ENCODE measurements at places on chromosomes 16 and 17.

DNA sequence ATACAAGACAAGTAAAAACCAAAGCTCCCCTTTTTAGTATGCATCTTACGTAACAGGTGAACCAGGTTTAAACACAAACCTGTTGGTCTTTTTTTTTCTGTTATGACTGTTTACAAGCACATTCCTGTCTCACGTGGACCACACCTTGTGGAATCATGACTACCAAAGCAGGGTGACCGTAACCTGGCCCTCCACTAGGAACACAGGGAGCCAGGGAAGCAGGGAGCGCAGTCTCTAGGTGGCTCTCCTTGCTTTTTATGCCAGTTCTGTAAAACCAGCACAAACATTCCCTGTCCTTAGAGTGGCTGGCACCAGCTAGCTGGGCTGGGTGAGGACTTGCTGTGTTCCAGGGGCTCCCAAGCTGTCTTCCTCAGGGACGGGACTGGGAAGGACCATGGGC lies 44.1 kb downstream of the DDX19A start:
- no peak for DNase-seq

DNA sequence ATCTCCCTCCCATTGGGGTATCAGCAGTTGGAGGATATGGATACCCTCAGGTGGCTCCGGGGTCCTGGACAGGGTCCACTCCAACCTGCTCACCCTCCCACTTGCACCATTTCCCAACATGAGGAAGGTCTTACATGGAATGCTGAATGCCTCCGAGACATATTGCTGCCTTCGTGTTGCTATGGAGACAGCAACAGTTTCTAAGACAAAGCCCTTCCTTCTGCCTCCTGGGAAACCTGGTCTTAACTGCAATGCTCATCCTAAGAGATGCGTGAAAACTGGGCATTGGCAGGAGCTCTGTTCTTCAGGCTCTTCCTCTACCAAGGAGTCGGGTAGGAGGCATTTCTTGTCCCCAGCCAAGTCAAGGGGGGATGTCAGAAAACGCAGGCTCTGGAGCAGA lies 45.2 kb downstream of the ST3GAL2 start:
- DNase-seq, result no peak

DNA sequence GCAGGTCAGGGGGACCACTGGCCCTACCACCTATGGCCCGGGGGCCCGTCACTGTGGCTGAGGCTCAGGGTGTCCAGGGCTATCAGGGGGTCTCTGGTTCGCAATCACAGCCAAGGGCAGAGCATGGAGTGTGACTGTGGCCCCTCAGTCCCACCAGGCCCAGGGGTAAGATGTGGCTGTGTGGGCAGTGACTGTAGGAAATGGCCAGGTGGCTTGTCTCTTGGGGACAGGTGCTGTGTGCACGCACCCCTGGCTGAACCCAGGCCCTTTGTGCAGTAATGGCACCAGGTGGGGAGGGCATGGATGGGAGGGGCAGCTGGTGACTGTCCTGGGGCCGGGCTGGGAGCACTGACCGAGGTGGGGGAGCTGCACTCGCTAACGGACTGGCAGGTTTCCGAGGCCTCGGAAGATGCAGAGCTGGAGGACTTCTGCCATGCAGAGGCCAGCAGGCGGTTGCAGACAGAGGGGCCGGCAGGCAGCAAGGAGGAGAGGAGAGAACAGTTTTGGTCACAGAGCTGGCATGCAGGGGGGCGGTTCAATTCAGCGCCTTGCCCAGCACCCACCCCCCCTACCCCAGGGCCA lies 18.8 kb downstream of the IL34 start:
- DNase-seq, result no peak

DNA sequence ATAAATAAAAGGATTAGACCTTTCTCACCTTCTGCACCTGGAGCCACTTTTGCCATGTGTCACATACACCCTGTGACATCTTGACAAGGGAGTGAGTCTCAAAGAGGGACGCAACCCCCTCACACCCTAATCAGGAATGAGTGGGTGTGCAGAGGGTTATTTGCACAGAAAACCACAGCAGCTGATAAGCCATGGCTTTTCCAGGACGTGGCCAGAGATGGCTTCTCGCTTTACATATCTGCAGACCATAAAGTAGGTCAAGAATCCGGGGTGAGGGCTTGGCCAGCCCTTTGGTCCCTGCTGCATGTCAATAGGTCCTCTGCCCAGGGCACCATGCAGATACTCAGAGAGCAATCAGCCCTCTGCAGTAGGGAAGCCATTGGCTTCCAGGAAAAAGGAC lies 2.4 kb upstream of the CD300LF start:
- DNase-seq, result no peak

GRCh38 chr16:49598383-49599170 lies 225.0 kb downstream of the C16orf78 start:
- no peak for DNase-seq

DNA sequence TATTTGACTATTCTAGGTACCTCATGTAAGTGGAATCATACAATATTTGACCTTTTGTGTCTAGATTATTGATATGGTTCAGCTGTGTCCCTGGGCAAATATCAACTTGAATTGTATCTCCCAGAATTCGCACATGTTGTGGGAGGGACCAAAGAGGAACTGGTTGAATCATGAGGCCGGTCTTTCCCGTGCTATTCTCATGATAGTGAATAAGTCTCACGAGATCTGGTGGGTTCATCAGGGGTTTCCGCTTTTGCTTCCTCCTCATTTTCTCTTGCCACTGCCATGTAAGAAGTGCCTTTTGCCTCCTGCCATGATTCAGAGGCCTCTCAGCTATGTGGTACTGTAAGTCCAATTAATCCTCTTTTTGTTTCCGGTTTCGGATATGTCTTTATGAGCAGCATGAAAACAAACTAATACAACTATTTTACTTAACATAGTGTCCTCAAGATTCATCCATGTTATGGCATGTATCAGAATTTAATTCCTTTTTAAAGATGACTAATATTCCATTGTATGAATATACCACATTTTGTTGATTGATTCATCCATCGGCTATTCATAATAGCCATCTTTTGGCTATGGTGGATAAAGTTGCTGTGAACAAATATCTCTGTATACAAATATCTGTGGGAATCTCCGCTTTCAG lies 129.1 kb downstream of the FTO start:
- DNase-seq, result no peak

DNA sequence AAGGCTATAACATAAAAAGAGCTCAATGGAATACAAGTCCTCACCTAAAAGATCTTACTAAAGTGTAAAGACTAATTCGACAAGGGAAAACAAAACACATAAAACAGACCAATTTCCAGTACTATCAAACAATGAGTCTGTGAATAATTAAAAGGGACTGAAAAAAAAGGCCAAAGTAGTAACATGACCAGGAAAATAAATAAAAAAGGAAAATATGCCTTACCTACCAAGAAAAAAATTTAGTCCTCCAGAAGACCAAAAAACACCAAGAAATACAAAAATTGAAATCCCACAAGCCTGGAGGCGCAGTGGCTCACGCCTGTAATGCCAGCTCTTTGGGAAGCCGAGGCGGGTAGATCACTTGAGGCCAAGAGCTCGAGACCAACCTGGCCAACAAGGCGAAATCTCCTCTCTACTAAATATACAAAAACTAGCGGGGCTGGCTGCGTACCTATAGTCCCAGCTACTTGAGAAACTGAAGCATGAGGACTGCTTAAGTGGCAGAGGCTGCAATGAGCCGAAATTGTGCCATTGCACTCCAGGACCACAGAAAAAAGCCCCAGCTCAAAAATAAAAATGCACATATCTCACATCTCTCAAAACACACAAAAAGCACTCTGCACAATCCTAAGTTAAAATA lies 60.8 kb downstream of the TEX14 start:
- DNase-seq, result no peak

- no peak for DNase-seq
Observed at GRCh38 chr17:79788455-79788854, 8.4 kb downstream of the CBX8 start.

DNA sequence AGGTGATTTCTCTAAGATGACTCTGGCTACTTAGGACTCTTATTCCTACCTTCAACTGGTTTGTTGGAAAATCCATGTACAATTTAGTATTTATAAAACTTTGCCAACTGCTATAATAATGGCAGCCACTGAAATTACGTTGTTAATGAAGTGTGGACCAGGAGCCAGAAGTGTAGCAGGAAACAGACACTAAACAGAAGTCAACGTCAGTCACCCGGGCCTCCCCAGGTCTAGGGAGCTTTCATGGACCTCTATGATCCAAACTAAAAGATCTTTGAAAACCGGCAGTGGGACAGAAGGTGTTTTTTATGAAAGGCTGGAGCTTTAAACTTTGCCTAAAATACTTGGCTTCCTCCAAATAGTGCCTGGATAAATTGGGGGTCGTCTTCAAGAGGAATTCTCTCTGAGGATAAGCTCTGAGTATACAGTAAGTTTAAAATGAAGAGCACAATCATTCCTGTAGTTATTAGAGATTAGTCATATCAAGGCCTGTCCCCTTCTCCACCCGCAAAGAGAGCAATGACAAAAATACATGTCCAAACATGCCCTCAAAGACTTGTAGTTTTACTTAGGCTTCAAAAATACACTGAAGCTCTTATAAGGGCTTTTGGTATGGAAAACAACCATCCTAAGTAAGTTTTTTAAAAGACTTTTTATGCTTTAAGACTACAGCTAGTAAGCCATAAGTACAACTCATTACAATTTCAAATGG lies 34.6 kb downstream of the DCUN1D3 start:
- DNase-seq, result no peak

DNA sequence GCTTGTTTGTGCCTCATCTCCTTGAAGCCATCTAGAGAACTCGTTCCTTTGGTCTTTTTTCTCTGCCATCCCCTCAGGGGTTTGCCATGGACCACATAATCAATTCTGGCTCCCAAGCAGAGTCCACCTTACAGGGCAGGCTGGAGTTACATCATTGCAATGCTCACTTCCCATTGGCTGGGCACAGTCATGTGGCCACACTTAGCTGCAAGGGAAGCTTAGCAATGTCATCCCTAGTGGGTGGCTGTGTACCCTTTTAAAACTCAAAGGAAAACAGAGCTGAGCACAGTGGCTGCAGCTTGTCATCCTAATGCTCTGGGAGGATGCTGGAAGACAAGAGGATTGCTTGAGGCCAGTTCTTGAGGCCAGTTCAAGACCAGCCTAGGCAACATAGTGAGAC lies 41.9 kb upstream of the POLR3E start:
- DNase-seq, result no peak

- DNase-seq, result no peak
Observed at GRCh38 chr16:48244863-48245195, 729 bp downstream of the LONP2 start.

DNA sequence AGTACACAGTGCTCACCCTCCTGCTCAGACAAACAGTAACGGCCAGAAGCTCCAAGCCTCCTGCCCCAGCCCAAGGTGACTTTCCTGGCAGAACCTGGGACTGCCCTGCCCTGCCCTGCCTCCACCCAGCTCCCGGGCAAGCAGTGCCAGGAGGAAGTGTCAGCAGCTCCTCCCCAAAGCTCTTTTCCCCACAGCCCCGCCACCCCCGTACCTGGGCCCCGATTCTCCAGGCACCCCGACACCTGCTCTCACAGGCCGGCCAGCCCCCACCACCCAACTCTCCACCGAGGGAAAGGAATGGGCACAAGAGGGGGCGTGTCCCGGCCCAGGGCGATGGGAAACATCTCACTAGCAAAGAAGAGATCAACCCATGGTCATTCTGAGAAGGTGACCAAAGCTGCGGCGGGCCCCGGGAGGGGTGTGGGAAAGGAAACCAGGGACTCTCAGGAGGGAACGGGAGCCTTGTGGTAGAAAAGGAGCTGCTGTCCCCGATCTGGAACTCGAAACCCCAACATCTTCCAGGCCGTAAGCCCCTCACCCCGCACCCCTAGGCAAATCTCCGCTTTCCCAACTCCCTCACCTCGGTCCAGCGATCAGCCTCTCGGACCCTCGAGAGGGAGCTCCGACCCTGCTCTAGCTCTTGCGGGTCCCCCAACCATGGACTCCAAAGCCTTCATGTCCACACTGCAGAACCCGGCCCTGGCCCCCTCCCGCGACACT lies 1.2 kb downstream of the BCAR1 start:
- no peak for DNase-seq

- no peak for DNase-seq
Observed at GRCh38 chr16:27367461-27368357, 34.3 kb upstream of the IL21R start.

GRCh38 chr16:802914-803753 lies 2.6 kb upstream of the GNG13 start:
- DNase-seq, result no peak

GRCh38 chr17:50699410-50699809 lies 8.3 kb downstream of the ANKRD40 start:
- no peak for DNase-seq

GRCh38 chr16:12215277-12216105 lies 239.0 kb downstream of the SNX29 start:
- DNase-seq, result no peak
